ENCODE measurements at places on chromosomes 11 and 22.

- DNase-seq, result no peak
Measured at GRCh38 chr11:118596224-118597146, 10.9 kb upstream of the PHLDB1 start.

DNA sequence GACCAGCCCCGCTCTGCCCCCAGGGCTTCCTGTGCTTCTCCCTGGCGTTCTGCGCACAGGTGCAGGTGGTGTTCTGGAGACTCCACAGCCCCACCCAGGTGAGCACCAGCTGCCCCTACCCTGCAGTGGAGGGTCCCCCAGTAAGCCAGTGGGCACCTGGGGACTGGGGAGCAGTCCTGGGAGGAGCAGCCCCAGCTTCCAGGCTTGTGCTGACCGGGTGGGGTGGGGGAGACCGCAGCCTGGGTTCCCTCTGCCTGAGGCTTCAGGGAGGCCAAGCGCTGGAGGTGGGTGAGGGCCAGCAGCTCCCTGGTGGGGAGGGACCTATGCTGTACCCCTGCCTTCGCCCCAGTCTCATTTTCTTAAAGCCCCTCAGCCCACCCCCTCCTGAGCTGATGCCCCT lies 6.9 kb downstream of the TSPAN32 start:
- no peak for DNase-seq

DNA sequence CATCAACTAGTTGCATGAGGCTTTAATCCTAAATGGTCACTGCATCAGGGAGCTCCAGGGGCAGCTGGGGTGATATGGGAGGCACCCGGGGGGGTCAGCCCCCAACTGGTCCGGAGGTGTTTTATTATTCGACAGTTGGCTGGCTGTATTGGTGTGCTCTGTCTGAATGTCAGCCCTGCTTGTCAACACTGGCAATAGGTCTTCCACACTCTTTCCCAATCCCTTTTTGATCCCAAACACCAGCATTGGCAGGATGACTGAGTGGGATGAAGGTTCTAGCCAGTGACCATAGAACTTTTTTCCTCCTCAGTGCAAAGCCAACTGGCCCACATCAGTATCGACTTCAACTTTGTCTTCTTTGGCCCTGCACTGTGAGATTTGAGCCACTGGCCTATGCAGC lies 8.9 kb upstream of the LDLRAD3 start:
- DNase-seq, result no peak

- DNase-seq, result no peak
Measured at GRCh38 chr22:27952779-27953178, 33.7 kb upstream of the PITPNB start.

DNA sequence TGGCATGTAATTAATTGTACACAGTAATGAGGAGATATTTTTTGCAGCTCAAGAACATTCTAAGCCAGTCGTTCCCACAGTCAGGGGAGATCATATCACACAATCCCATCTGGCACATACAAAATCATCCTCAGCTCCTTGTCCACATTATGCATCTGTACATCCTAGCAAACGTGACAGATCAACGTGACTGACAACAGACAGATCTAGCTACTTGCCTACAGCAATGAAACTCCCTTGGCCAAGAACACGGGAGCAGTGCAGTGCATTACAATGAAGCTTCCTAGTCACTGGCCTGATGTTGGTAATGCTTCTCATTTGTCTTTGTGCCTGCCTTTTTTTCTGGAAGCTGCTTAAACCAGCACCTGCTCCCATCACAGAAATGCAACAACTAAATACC lies 24.5 kb upstream of the GUCY1A2 start:
- DNase-seq, result no peak

DNA sequence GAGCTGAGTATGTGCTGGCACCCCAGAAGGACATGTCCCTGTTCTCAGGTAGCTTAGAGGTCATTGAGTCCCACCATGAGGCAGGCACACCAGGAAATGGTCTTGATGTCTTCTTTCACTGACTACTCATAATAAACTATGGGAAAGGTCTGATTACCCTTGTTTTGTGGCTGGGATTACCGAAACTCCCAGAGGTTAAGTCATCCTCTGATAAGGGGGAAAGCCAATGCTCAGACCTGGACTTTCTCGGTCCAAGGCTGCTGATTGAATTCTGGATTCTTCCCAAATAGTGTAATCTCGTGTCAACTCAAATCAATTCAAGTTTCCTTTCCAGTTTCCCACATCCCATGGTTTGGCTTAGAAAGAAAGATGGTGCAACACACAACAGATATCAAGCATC lies 3.7 kb upstream of the CD44 start:
- DNase-seq, result no peak

DNA sequence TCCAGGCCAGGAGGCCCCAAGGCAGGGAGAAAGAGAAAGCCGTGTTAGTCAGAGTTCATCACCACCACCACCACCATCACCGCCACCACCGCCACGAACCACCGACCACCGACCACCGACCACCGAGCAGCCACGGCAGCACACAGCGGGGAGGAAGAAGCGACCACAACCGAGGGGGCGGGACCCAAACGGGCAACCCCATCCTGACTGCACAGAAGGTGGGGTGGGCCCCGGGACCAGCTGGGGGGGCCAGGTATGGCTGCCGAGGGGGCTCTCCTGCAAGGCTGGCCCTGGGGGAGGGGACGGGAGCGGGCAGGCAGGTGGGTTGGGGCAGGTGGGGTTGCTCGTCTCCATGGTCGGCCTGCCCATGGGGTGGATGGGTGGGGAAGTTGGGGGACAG lies 34.2 kb downstream of the SYT7 start:
- DNase-seq, result no peak

DNA sequence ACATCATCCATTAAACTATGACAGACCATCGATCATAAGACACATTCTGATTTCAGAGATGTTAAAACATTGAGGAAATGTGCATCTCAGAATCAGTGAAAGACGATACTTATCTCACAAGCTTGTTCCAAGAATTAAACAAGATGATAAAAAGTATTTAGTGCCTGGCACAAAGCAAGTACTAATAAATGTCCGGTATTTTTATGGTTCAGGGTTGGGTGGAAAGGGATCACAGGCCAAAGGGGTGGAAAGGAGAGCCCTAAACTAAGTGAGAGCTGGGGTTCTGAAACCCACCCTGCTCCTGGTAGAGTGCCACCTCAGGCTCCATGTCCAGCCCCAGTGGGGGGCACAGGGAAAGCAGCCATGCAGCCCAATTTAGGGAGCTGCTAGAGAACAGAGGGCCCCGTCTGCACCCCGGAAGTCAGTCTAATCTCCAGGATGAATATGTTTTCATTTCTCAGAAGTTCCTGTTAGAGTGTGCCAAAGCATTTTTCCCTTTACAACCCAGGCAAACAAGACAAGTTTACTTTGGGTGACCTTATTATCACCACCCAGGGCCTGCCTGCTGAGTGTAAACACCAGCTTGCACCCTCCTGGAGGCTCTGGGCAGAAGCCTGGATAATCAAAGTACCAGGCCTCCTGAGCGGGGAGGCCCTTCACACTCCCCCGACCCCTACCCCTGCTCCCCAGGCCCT lies 3.8 kb upstream of the CREB3L1 start:
- no peak for DNase-seq

DNA sequence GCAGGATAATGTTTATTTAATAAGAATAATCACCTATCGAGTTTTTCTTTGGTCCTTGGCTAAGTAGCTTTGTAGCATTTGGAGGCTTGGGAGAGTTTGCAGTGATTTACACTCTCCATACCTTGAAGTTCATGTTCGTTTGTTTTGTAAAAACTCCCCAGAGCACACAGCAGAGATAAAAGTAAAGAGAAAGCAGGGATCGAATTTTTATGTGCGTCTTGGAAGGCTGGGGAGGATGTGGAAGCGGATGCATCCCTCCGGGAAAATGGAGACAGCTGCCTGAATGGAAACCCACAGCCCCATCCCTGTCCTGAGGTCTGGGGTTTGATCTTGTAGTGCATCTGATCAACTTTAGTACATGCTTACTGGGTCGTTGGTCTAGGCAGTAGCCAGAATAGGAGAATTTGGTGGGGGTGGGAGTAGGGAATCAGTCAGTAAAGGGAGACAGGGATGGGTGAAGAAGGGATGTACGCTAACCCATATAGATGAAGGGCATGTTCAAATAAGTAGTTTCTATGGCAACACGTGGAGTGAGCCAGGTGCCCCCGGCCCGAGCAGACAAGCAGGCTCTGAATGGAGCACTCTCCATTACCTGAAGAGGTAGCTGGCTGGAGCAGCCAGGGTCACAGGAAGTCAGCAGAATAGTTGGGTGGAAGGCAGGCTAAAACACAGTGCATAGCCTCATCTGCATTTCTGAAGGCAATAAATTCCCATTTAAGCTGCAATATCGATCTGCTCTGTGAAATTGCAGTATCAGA lies 147.8 kb downstream of the COMMD9 start:
- DNase-seq, result no peak

DNA sequence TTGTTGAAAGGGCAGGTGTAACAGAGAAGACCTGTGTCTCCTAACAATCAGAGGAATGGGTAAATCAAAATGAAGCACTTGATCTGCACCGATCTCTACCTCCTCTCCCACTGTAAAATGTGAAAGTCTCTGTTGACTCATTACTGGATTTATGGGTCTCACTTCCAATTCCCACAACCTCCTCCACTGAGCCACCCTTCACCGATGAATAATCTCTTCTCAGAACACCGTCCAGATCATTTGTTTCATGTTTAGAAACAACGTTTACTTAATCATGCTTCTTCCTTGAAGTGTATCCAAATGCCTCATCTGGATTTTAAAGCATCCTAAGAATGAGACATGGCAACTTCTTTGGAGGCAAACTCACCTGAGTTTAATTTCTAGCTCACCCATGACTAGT lies 643.6 kb downstream of the ETS1 start:
- no peak for DNase-seq

GRCh38 chr11:61049063-61049377 lies 53.3 kb upstream of the CD5 start:
- DNase-seq, result no peak

DNA sequence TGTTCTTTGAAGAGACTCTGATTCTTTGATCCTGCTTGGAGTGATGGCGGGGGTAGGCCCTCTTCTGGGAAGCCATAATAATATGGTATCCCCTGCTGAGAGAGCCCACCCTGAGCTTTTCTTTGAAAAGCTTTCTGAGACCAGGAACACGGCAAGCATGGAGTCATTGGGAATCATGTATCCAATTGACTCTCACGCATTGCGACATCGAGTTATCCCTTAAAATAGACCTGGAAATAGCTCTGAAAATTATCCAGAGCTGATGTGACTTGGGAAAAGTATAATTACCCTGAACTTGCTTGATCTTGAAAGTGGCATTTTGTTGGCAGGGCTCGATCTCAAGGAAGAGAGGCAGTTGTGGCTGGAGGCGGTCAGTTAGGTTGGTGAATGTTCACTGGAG lies 36.8 kb upstream of the MPEG1 start:
- no peak for DNase-seq

- DNase-seq, result no peak
Measured at GRCh38 chr22:44955102-44955501, 54.7 kb downstream of the PHF21B start.

DNA sequence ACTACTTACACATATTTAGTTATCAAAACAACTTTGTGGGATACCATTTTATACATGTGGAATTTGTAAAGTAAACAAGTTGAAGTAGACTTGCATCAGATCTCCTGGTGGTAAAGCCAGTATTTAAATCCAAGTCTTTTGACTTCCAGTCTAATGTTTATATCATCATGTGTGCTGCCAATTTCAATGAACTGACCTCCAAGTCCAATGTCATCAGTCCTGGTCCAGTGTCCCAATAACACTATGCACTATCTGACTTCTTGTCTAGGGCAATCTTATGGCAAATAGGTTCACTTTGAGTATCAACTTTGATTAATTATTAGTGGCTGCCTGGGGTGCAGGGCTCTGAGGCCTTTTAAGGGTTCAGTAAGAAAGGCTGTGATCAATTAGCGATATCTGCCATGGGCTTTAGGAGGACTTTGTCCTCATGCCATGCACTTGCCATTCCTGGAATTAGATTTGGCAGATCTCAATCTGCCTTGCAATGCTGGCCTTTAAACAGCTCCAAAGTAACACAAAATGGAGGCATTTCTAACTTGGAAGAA lies 9.6 kb upstream of the PTS start:
- DNase-seq, result no peak

- no peak for DNase-seq
Measured at GRCh38 chr11:65424205-65425104, 1.9 kb downstream of the NEAT1 start.

DNA sequence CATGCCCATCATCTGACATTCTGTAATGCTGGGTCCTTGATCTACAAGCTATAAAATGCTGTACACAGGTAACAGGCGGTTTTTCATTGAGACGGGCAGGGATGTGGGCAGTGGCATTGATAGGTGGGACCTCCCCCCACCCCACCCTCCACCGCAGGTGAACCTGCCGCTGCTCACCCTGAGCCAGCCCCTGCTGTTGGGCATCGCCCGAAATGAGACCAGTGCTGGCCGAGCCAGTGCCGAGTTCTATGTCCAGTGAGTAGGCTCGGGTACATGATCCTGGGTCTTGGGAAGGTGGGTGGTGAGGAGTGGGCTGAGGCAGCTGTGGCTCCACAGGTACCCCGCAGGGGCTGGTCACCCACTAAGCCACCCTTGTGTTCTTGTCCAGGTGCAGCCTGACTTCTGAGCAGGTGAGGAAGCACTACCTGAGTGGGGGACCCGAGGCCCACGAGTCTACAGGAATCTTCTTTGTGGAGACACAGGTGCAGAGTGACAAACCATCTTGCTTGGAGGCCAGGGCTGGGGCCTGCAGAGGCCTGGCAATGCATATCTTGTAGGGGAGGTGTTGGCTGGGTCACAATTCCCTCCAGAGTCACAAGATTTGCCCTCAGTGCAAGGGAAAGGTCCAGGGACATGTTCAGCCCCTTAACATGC lies 1.1 kb upstream of the DNAJC4 start:
- no peak for DNase-seq

- no peak for DNase-seq
Measured at GRCh38 chr22:24051568-24051967, 40.5 kb downstream of the CABIN1 start.

DNA sequence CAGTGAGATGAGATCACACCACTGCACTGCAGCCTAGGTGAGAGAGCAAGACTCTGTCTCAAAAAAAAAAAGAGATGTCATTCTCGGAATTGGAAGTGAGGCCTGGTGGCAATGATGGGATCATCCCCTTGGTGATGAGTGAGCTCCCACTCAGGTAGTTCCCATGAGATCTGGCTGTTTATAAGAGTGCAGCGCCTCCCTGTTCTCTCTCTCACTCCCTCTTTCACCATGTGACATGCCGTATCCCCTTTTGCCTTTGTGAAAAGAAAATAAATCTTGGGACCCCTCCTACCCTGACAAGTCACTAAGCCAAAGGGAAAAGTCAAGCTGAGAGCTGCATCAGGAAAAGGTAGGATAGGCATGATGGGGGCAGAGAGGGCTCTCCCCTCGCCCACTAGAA lies 28.8 kb downstream of the ZNF70 start:
- no peak for DNase-seq

DNA sequence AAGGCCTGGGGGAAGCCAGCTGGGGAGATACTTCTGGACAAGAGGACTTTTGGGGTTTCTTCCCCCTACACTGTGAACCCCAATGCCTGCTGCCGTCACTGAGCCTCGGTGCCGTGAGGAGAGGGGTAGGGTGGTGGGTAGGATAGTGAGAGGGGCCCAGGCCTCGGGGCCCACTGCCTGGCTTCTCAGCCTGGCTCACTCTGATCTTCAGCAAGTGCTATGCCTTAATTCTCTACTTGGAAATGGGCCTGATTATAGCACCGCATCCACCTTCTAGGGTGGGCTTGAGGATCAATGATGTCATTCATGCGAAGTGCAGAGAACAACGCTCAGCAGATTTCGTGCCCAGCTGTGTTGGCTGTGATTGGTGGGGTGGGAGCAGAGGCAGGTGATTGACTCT lies 76.7 kb upstream of the NECTIN1 start:
- no peak for DNase-seq
